ENCODE measurements at places on chromosomes 1 and 21.

DNA sequence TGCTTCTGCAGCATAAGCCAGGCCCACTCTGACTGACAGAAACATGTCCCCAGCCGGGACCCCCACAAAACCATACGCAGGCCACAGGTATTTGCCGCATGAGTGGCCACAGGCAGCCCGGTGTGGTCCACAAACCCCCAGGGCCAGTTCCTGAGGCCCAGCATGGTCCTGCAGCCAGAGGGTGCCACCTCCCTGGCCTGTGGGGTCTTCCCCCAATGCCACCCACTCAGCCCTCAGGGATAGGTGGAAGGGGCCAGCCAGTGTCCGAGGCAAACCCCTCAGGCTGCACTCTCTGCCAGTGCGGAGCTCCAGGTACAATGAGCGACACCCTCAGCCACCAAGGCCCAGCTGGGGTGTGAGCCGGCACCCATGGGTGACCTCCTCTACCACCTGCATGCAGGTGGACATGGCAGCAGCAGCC is 43.5 kb downstream of the UBE2G2 start:
- DNase-seq = no peak

- DNase-seq = no peak
Observed at GRCh38 chr1:36782785-36783184, 251.5 kb downstream of the GRIK3 start.

DNA sequence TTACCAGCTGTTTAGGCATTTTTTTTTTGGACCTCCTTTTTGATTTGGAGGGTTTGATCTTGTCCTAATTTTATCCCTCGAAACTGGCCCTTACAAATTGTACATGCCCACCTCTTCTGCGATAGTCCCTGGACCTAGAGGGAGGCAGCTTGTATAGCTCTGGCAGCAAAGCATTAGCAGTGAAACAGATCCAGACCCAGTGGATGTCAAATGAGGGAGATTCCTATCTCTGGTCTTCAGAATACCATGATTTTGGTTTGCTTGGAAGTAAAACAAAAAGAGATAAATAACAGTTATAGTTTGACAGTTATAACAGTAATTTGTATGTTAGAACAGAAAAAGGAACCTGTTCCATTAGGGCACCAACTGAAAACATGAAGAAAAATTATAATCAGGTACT is 123.6 kb downstream of the MIS18A start:
- no peak for DNase-seq

- DNase-seq = no peak
Observed at GRCh38 chr1:205678286-205679111, 1.8 kb downstream of the SLC45A3 start.

DNA sequence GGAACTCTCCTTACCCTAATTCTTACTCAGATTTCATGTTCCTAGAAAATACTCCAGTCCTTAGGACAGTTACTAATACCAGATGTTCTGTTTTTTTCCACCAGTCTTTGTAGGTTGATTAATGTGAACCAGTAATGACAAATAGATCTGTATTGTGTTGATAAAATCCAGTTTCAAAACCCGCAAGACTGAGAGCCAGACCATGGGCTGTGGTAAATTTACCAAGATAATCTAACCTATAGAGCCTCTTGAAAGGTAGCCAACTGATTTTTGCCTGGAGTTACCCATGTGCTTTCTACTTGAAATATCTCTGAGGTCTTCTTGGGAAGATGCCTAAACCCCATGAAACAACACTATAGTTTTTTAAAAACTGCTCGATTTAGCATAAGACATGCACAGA is 46.5 kb upstream of the CDC7 start:
- DNase-seq = no peak

GRCh38 chr1:194069168-194069830 is 882.9 kb upstream of the B3GALT2 start:
- no peak for DNase-seq

GRCh38 chr1:154404984-154405746 is at the start of gene IL6R:
Gene IL6R (plus strand): TSS chr1:154405343. CDS start chr1:154405630, 287 bp downstream.
- DNase-seq = peak; percentile 84

DNA sequence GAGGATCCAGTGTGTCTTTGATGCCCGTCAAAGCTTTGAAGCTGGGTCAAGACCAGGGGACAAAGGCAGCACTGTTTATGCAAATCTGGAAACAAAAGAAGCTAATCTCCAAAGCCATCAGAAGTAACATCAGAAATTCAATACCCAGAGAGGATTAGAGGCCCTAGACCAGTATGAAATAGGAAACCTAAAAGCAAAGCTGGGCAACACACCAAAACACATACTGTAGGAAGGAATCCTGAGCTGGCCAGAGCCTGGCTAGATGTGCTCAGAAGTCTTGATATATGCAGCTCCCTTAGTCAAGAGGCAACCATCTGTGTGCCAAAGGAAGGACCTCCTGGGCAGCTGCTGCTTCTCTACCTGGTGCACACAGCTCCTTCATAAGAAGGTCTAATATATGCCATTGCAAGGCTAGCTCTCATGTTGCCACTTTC is 12.3 kb downstream of the COLGALT2 start:
- DNase-seq = no peak

GRCh38 chr1:208219659-208220282 is 24.4 kb downstream of the PLXNA2 start:
- peak; percentile 92 for DNase-seq

DNA sequence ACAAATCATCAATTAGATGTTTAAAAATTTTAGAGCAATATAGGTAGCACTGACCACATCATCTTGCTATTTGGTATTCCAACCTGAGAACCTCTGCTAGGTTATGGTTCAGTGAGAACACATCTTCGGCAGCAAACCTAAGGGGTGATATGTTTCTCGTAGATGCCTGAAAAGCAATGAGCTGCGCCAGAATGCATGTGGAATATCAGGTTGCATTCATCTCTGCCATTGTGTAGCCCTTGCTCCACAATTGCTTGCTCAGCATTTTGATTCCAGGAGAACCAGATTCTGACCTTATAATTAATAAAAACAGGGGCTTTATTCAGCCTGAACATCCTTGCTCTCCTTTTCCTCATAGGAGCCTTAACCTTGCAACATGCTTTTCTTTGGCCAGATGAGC is 408.1 kb downstream of the USH2A start:
- DNase-seq = no peak

- DNase-seq = no peak
Observed at GRCh38 chr1:56502700-56503245, 76.6 kb downstream of the PLPP3 start.

DNA sequence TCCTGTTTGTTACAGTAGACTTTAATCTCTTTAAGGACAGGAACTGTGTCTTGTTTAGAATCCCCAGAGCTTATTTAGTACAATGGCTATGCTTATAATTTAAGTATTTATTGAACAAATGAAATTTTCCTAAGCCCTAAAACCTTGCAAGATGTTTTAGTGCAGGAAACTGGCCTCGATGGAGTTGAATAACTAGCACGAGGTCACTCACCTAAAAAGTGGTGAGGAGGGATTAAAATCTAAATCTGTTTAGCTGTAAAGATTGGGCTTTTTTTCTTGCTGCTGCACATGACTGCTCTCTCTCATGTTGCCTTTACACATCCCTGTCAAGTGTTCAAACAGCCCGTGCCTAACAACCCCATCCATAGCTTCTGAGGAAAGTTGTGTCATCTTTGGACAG is 10.2 kb downstream of the NFYC start:
- DNase-seq = no peak

DNA sequence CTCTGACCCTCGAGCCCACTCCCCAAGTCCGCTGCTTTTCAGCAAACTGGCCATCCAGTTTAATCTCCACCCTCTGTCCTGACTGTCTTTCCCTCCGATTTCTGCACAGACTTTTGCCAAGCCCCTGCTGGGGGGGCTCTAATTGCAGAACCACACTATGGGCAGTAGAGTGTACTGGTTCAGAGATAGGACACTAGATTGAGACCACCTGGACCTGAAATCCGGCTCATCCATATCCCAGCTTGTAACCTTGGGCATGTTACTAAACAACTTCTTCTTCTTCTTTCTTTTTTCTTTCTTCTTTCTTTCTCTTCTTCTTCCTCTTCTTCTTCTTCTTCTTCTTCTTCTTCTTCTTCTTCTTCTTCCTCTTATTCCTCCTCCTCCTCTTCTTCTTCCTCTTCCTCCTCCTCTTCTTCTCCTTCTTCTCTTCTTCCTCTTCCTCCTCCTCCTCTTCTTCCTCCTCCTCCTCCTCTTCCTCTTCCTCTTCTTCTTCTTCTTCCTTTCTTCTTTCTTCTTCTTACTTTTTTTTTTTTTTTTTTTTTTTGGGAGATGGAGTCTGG is 7.7 kb downstream of the LRRC71 start:
- no peak for DNase-seq

DNA sequence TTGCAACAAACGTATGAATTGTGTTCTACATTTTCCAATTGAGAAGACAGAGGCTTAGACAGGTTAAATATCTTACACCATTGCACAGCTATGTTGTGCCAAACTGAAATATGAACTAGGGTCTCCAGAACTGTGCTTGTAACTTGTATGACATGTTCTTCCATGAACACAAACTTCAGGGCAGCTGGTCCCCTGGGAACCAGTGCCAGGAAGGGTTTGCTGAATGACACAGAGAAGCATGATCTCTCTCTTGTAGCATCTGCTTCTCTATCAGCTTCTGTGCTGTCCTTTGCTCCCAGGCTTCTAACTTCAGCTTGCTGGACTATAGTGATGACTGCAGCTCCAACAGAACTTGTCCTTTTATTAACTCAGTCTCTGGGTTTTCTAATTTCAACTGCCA is 385.5 kb downstream of the SIPA1L2 start:
- DNase-seq = no peak

DNA sequence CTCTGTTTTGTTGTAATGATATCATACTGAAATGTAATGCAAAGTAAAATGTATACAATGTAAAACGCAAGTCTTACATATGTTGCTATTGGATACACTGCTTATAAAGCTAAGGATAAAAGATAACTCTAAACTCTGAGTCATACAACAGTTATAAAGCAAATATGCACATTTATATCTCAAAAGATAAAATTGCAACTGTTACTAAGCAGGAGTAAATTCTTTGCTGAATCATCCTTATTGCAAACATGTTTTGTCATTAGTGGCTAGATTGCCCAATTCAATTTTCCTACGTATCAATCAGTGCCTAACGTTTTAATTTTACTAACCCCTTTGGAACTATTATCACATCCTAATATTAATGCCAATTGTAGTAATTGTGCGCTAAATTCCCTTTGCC is 762.9 kb downstream of the LTN1 start:
- DNase-seq = peak; percentile 42

GRCh38 chr1:110617589-110617988 is 11.4 kb upstream of the KCNA2 start:
- DNase-seq = no peak
